ENCODE measurements at places on chromosomes 6 and 20.

GRCh38 chr6:162773996-162774395, 46.2 kb downstream of the PACRG start:
- DNase-seq = no peak

GRCh38 chr6:26552205-26552604, 14.0 kb downstream of the HMGN4 start:
- DNase-seq = no peak

DNA sequence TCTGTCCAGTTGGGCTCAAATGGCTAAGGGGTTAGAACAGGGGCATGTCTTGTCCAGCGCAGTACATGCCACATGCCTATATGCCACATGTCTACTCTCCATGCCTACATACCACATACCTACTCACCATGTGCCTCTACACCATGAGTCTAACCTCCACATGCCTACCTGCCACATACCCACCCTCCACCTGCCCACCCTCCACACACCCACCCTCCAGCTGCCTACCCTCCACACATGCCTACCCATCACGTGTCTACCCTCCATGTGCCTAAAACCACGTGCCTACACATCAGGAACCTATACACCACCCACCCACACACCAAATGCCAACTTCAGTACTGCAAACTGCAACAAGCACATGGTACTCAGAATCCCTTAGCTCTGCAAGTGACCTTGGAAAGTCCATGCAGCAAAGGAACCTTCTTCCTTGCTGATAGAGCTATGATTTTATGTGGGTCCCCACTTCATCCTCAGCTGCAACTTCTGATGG, 113.0 kb upstream of the CST7 start:
- DNase-seq = no peak

- DNase-seq = no peak
Observed at GRCh38 chr20:40916276-40916675, 112.3 kb upstream of the TOP1 start.

DNA sequence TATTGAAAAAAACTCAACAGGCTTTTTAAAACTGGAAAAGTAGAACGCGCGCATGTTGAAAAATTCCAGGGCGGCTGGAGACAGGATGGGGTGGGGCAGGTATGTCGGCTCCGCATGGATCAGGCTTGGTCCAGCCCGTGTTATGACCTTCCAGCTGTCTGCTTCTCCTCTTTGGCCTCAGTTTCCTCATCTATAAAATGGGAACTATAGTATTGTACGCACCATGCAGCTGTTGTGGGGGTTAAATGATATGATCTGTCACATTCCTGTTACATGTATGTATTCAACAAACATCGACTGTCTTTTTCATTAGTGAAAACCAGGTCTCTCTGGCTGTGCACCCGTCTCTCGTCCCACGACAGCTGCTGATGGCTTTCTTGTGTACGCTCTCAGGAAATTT, 18.8 kb downstream of the PHACTR3 start:
- no peak for DNase-seq

DNA sequence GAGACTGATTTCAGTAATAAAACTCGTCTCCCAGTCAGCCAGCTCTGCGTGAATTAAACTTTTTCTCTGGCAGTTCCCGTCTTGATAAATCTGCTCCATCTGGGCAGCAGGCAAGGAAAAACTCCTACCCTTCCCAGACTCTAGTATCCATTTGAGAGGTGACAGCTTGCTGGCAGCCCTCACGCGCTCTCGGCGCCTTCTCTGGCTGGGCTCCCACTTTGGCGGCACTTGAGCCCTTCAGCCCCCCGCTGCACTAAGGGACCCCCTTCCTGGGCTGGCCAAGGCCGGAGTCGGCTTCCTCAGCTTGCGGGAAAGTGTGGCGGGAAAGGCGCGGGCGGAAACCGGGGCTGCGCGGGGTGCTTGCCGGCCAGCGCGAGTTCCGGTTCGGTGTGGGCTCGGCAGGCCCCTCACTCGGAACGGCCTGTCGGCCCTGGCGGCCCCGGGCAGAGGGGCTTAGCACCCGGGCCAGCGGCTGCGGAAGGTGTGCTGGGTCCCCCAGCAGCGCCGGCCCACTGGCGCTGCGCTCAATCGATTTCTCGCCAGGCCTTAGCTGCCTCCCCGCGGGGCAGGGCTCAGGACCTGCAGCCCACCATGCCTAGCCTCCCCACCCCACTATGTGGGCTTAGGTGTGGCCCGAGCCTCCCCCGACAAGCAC, 21.8 kb upstream of the GMPR start:
- no peak for DNase-seq

All from NCI-H1417 treated with DMSO at 0.1 percent for 48 hours (cell line).